ENCODE measurements at places on chromosomes 5 and 9. TPM values are rescaled to one million over a fixed set of nuclear protein-coding genes. Genes with fewer than 3 reads are reported as not detected.

GRCh38 chr5:172766287-172767108, 4.5 kb downstream of the DUSP1 start:
- DNase-seq = peak; percentile 94

- DNase-seq = no peak
Measured at GRCh38 chr5:24749701-24750100, 104.9 kb upstream of the CDH10 start.

DNA sequence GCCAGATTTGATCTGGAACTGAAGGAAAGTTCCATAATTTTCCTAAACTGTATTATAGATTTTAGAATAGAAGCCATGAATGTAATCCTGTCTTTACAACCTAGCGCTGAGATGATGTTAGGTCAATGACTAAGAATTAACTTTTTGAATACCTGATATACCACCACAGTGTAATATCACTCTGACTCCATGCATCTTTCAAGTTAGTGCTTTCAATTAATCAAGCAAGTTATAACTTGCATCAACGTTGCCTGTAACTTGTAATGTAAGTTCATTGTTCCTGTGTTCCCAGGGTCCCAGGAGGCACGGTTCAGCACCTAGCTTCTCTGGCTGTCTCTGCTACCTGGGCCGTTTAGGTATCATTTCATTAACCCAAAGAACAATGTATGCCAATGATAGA, 139.3 kb downstream of the CSNK1G3 start:
- no peak for DNase-seq

DNA sequence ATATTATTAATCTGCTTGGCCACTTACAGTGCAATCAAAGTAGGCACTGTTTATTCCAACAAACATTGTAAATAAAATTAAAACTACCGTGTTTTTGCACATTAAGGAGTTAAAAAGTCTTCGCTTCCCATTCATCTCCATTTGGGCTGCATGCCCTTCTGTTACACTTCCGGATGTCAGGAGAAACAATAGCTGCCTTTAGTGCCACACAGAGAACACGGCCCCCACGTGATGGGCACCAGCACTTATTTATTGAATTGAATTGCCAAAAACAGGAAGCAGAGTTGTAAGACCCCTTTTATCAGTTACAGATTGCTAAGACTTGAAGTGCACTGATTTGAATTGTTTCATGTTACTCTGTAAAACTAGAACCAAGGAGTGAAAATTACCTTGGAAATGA, 80.4 kb downstream of the LHFPL2 start:
- DNase-seq = peak; percentile 91

The LIFR gene
- 4.1 TPM for polyA plus RNA-seq

GRCh38 chr9:36110434-36110833, 26.1 kb upstream of the GLIPR2 start:
- DNase-seq = no peak

GRCh38 chr5:102843997-102844396, 88.9 kb downstream of the PAM start:
- DNase-seq = no peak

GRCh38 chr5:154440540-154440939, 5.3 kb upstream of the SAP30L start:
- DNase-seq = no peak

GRCh38 chr5:177440990-177441780, 5.4 kb upstream of the PRR7 start:
- no peak for DNase-seq

DNA sequence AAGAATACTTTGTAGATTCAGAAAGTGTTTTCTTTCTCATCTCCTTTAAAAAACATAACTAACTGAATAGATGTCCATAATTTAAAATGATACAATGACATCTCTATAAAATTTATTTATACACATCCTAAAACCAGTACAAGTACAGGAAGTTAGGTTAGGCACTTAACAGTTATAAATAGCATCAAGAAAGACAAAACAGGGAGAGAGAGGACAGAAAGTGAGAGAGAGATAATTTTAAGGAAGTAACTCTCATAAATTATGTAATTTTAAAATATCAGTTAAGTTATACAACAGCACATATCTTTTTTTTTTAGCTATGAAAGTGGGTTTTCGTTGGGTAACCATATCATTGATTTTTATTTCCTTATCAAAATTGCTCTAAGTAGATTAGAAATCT, 1068.6 kb downstream of the TAF11L14 start:
- no peak for DNase-seq

GRCh38 chr9:133457748-133458147, 2.0 kb upstream of the CACFD1 start:
- DNase-seq = no peak

The LHX3 gene
- not detected for polyA plus RNA-seq

- no peak for DNase-seq
Measured at GRCh38 chr5:102600964-102601363, 102.2 kb upstream of the SLCO6A1 start.
